ENCODE measurements at places on chromosomes 5 and 9.
A peak's percentile ranks its signal among the peaks of the same experiment; 100 is the strongest.

- DNase-seq: no peak
Measured at GRCh38 chr5:92371171-92371888, 988.2 kb upstream of the ARRDC3 start.

DNA sequence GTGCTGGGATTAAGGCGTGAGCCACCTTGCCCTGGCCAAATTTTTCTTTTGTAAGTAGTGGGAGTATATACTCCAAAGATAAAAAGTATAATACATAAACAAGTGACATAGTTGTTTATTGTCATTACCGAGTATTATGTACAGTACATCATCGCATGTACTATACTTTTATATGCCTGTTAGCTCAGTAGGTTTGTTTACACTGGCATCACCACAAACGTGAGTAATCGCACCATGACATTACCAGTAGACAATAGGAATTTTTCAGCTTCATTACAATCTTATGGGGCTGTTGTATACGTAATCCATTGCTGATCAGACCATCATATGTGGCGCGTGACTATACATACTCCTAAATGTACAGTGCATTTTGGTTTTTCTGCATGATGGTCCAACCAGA, 9.8 kb downstream of the SECISBP2 start:
- DNase-seq: peak; percentile 33

- no peak for DNase-seq
Measured at GRCh38 chr5:153552886-153553285, 62.4 kb downstream of the GRIA1 start.

- DNase-seq: peak; percentile 8
Measured at GRCh38 chr9:17422994-17423680, 155.7 kb upstream of the SH3GL2 start.

- no peak for DNase-seq
Measured at GRCh38 chr9:71001780-71002386, 119.5 kb downstream of the TRPM3 start.

DNA sequence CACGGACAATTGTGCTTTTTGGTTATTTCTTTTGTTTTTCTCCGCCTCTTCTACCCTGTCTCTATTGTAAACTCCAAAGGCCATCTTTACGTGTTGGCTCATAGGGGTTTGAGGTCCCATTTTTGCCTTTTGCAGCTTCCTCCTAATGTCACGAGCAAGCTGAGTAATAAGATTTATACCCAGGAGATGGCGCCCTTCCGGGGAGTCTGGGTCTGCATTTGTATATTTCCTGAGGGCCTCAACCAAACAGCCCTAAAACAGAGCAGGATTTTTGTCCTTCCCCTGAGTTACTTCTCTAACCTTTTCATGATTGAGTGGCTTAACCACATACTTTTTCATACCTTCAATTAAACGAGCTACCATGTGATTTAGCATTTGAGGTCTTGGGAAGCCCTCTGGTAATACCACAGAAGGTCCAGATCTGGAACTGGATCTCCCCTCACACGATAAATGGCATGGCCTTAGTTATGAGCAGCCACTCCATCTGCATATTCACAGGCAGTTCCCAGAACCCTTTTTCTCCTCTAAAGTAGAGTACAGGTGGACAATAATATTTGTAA, 11.2 kb upstream of the CFAP95 start:
- peak; percentile 16 for DNase-seq

- no peak for DNase-seq
Measured at GRCh38 chr9:8351436-8351835, 551.9 kb upstream of the DMAC1 start.

- no peak for DNase-seq
Measured at GRCh38 chr9:129889941-129890717, 54.9 kb downstream of the USP20 start.

- peak; percentile 28 for DNase-seq
Measured at GRCh38 chr9:33785914-33786313, 9.4 kb upstream of the PRSS3 start.

- peak; percentile 68 for DNase-seq
Measured at GRCh38 chr9:108297073-108297472, 558.7 kb downstream of the ACTL7B start.

- no peak for DNase-seq
Measured at GRCh38 chr9:77554586-77555105, 93.5 kb downstream of the GNA14 start.

DNA sequence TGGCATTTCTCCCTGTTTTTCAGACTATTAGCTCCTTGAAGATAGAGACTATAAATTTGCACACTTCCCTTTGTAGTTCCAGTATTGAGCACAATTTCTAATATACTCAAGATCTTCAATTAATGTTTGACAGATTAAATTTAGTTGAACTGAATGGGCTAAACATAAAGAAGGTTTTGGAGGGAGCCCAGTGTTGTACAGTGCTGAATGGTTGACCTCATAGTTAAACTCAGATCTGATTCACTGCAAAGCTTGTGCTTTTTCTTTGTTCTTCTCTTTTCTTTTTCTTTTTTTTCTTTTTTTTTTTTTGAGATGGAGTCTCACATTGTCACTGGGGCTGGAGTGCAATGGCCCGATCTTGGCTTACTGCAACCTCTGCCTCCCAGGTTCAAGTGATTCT, 411.7 kb upstream of the ZNF462 start:
- DNase-seq: no peak

DNA sequence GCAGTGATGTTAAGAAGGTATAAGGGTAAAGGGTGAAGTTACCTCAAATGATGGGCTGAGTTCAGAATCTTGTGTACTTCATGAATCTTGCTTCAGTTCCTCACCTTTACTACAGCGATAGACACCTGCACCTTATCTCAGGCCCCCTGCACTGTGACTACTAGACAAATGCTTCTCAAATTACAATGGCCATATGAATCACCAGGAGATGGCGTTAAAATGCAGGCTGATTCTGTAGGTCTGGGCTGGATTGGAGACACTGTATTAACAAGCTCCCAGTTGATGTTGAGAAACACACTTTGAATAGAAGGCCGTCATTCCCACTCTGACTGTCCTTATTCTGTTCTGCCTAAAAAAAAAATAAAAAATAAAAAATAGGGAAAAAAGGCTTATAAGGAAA, 29.8 kb downstream of the TARS1 start:
- DNase-seq: peak; percentile 35

GRCh38 chr9:124052401-124052800, 40.8 kb downstream of the LHX2 start:
- DNase-seq: no peak

- DNase-seq: no peak
Measured at GRCh38 chr5:432201-432927, 10.6 kb upstream of the EXOC3 start.

GRCh38 chr9:136527721-136528710, 17.8 kb downstream of the NOTCH1 start:
- peak; percentile 35 for DNase-seq

- peak; percentile 15 for DNase-seq
Measured at GRCh38 chr5:71924325-71924724, 182.9 kb upstream of the MAP1B start.

DNA sequence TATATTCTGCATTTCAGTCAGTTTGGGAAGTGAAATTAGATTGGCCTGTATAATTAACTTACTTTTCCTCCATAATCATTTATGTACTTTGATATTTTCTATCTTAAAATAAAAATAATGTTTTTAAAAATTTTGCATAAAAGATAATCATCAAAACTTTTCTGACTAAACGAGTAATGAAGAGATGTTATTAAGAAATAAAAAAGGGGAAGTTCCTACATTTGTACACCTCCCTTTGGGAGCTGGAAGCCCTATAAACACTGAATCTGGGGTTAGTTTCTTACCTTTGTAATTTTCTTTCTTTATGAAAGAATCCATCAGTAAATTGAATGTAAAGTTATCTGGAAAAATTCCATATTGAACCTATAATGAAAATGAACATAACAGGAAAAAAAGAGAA, 86.2 kb downstream of the MRPS27 start:
- no peak for DNase-seq

GRCh38 chr5:132102944-132103331, 29.3 kb downstream of the CSF2 start:
- no peak for DNase-seq

GRCh38 chr5:42715785-42716184, 40.8 kb upstream of the CCDC152 start:
- DNase-seq: peak; percentile 78

GRCh38 chr5:106873568-106873967, 797.2 kb downstream of the EFNA5 start:
- no peak for DNase-seq

DNA sequence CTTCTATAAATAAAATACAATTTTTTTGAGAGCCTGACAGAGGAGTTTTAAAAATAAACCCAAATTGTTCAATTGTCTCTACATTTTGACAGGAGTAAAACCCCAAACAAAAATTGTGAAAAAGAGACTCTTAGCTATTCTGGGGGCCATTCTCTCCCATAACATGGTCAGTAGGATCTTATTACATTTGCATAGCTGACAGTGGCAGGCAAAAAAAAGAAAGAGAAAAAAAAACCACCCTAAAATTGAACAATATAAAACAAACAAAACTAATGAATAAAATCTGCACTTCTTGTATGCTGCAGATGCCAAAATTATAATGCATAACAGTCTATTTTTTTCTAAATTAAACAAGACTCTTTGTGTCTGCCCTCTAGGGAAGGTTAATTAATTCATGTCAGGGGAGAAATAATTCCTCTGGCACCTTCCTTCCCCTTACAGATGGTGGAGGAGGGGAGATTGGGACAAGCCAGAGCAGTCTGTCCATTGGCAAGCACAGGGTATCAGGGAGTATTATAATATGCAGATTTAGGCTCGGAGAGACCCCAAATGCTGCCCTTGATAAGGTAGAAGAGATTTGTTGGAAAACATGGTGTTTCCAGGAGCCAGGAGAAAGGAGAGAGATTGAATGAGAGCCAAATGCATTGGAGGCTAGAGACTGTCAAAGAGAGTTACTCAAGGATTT, 79.7 kb upstream of the CDH6 start:
- DNase-seq: no peak

GRCh38 chr9:112516769-112517168, 30.1 kb downstream of the KIAA1958 start:
- no peak for DNase-seq

DNA sequence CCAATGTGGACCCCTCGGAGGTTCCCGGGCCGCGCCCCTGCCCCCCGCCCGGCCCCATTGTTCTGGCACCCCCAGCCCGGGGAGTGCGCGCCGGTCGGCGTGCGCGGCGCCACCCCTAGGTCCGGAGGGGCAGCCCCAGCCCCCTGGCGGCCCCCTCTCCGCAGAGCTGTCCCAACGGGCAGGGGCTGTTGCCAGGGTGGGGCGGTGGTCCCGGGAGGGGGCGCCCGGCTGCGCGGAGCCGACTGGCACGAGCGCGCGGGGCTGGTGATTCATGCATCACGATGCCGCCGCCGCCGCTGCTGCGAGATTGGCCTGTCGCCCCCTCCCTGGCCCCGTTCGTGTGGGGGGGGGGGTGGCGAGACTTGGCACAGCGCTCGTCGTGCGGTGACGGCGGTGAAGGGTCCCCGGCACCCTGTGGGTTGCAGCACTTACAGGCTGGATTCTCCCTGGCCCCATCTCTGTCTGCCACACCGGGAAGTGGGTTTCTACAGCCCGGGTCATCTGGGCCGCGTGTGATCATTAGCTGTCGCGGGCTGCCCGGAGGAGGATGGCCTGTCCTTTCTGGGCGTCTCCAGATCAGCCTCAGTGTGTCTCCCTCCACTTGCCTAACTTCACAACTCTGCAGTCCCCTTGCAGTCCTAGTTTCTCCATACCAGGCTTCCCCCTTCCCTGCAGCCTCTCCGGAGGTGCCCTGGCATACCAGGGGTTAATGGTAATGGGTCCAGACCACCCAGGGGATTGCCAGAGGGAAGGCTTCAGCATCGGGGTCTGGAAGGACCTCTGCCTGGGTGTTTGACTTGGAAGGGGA, 858 bp downstream of the NCS1 start:
- peak; percentile 61 for DNase-seq

DNA sequence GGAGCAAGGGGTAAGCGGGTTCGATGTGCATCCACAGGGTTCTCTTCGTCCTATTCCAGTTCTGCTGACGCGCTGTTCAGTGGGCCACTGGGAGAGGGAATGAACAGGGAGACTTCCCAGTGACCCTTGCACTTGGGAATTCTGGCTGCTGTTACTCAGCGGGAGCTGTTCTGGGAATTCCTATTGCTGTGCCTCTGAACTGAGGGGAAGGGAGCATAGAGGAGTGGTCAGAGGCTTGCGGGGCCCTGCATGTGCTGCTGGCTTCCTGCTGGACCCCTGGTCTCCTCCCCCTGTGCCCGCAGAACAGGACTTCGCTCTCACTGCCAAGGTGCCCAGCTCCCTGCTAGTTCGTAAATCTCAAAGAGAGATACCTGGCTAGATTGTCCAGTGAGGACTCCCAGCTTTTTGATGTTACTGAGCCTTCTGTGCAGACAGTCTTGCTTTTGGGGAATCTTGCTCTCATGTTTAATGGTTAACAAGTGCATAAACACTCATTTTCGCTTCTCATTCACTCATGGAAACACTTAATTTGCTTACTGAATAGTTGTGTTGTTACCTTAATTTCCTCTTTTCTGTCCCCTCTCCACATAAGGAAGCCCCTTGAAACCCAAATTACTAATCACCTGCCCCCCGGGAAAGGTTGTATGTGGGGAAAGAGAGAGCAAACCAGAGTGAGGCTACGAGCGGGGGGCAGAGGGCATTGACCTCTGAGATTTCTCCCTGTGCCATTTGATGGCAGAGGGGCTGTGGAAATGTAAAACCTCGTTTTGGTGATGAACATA, 5.9 kb downstream of the TRIO start:
- DNase-seq: no peak

DNA sequence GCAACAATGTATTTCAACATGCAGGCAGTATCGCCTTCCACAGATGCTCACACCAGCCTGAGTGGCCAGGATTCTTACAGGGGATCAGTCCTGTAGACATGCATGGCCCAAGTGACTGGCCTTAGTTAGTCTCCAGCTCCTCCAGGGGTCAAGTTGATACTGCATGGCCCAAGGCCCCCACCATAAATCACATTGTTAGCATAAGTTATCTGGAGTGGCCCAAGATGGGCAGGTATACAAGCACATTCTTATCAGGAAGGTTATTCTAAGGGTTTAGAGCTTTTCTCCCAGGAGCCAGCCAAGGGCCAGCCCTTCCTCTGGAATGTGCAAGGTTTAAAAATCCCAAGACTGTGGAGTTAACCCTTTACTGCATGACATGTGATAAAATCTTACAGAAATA, 230.9 kb upstream of the NFIL3 start:
- DNase-seq: no peak

DNA sequence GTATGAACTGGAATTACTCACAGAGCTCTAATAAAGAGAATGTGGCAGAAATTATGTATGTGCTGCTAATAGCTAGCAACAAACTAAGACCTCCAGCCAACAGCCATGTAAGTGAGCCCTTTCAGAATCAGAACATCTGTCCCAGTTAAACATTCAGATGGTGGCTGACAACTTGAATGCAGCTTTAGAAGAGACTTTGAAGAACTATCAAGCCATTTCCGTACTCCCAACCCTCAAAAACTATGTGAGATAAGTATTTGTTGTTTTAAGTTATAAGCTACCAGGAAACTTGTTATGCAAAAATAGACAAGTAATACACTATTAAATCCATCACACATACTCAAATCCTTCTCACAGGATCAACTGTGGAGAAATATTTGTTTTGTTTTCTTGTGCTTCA, 205.2 kb upstream of the EDIL3 start:
- no peak for DNase-seq

GRCh38 chr9:92328225-92328624, 2.5 kb downstream of the CENPP start:
- DNase-seq: peak; percentile 74

- peak; percentile 66 for DNase-seq
Measured at GRCh38 chr9:96447406-96447805, 2.6 kb upstream of the HABP4 start.

Measured in mesenchymal stem cell (in vitro differentiated cells and primary cell).